ENCODE measurements at places on chromosomes 16 and 17.
A peak's percentile ranks its signal among the peaks of the same experiment; 100 is the strongest.

- no peak for DNase-seq
These were observed 26.6 kb downstream of the GOSR2 start for GRCh38 chr17:46949291-46950174.

- DNase-seq: peak; percentile 68
These were observed 1.2 kb upstream of the FGF11 start for GRCh38 chr17:7437950-7438614.

GRCh38 chr16:31429314-31429713 is 1.2 kb upstream of the COX6A2 start:
- no peak for DNase-seq

GRCh38 chr17:72538901-72539352 is 418.1 kb downstream of the SOX9 start:
- no peak for DNase-seq

GRCh38 chr16:26987597-26988010 is 79.1 kb upstream of the C16orf82 start:
- no peak for DNase-seq

DNA sequence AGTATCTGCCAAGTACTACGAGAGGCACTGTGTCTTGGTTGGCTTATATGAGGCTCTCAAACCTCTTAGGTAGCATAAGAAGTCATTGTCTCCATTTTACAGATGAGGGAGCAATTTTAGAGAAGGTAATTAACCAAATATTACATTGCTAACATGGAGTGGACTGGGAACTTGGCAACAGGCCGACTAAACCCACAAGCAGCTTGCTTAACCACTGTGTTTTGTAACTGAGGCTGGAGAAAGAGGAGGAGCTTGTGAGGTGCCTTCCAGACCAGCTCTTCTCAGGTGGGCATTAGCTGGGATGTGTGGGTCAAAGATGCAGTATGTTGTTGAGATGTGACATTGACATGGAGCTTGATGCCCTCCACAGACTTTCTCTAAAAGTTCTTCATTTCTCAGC is 835.6 kb upstream of the RBFOX1 start:
- DNase-seq: no peak
